ENCODE measurements at places on chromosomes 3 and 15.
A peak's percentile ranks its signal among the peaks of the same experiment; 100 is the strongest.

GRCh38 chr3:123042413-123042812 is 14.8 kb upstream of the SEMA5B start:
- DNase-seq, result no peak

GRCh38 chr3:53320697-53321096 is 26.6 kb downstream of the DCP1A start:
- DNase-seq, result no peak

DNA sequence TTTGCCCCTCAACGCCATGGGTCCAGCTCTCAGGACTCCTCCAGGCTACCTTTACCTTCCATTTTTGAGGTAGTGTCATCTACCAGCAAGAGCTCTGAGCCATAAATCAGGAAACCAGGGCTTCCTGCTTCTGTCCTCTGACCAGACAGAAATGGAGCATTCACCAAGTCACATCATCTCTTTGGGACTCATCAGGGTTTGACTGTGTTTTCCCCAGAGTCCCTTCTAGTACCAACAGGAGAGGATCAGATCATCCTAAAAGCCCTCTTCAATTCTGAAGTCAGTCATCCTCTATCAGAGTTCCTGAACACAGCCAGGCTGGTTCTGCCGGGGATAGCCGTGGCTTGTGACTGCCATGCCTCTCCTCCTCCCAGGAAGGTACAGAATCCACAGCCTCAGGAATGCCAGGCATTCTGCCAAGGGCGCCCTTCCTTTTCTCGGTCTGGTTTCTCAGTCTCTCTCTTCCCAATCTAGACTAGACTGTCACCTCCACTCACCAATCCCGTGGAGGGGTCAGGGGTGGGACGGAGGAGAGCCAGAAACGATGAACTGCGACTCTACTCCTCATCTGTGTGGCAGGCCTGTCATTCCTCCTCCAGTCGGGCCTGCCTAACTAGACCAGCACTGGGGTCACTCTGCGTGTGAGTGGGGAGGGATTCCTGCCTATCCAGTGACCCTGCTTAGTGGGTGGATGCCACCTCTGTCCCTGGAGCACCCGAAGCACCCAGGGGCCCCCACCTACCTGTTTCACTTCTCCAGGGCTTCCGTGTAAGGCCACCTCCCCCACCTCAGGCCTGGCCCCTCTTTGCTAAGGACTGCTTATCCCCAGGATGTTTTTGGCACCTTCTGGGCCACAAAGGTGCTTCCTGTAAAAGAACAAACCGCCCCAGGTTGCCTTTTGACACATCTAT is 30.9 kb downstream of the CCNL1 start:
- DNase-seq, result no peak

- DNase-seq, result no peak
These were observed 2.7 kb downstream of the LIPH start for GRCh38 chr3:185549651-185550111.

- DNase-seq, result no peak
These were observed 15.7 kb upstream of the KLHL24 start for GRCh38 chr3:183619624-183620251.

GRCh38 chr3:111323019-111323418 is 219.0 kb upstream of the CD96 start:
- DNase-seq, result no peak

DNA sequence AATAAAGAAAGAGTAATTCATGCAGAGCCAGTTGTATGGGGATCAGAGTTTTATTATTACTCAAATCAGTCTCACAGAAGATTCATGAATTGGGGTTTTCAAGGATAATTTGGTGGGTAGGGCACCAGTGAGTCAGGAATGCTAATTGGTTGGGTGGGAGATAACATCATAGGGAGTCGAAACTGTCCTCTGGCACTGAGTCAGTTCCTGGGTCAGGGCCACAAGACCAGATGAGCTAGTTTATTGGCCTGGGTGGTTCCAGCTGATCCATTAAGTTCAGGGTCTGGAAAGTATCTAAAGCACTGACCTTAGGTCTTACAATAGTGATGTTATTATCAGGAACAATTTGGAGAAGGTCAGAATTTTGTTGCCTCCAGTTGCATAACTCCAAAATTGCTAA is 998.6 kb upstream of the EPHA6 start:
- DNase-seq, result no peak

DNA sequence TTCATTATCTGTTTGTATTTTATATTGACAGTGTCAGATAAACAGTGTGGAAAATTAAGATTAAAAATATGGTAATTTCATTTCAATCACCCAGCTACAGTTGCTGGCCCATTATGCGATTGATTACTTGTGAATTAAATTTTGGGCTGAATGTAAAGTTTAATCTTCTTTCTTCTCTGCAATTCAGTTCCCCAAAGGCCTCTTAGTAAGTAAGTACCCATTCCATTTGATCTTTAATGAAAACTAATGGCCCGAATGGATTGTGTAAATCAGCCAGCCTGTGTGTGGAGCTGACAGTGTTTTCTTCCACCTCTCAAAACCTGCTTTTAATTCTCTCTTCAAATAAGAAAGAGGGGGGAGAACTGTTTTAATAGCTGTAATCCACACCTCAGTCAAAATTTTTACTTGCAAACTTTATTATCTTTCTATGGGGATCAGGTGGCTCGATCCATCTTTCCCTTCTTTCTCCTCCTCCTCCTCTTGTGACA is 307.1 kb downstream of the IL20RB start:
- DNase-seq, result no peak

DNA sequence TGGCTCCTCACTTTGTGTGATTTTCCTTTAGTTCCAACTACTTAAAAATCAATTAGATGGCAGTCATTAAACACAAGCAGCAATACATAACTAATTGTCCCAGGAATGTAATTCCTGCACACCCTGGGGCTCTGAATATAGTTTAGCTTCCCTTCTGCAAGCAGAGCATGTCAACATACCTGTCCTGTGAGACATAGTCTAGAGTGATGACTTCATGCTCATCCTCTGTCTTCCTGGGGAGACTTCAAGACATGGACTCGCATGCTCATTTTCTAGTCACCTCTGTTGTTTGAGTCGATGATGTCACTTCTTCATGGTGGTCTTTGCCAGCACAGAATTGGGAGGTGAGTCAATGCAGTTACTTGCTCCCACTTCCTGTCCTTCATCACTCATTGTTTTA is 15.7 kb downstream of the C3orf52 start:
- no peak for DNase-seq

- no peak for DNase-seq
These were observed 44.5 kb downstream of the OXNAD1 start for GRCh38 chr3:16309558-16309957.

DNA sequence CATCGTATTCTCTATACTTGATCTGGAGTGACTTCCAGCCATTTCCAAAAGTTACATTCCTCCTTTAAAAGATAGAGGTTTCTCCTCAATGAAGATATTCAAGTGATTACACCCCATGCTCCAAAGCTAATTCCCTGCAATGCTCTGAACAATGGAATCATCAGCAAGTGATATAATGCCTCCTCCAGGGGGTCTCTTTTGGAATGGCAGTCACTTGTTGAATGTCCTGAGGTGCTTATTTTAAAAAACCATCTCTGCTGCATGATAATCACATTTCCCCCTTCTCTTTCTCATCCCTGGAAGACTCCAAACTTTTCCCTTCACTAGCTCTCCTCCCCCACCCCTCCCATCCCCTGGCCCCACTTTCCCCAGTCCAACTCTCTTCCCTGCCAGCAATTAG is 2.6 kb downstream of the LHFPL4 start:
- no peak for DNase-seq

DNA sequence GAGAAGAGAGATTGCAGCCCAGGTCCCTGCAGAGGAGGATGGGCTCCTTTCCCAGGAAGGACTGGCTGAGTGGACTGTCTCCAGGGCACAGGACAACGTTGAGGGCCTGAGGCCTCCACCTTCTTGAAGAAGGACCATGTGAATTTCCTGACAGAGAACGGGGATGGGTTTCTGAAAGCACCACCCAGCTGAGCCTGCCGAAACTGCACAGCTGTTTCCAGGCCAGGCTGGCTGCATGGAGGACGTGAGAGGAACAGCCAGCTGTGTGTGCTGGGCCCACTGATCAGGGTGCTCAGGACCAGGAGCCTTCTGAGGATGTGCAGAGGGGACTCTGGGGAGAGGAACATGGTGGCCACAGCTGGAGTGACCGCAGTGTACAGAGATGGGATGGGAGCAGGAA is 39.2 kb downstream of the HMCES start:
- DNase-seq, result no peak

DNA sequence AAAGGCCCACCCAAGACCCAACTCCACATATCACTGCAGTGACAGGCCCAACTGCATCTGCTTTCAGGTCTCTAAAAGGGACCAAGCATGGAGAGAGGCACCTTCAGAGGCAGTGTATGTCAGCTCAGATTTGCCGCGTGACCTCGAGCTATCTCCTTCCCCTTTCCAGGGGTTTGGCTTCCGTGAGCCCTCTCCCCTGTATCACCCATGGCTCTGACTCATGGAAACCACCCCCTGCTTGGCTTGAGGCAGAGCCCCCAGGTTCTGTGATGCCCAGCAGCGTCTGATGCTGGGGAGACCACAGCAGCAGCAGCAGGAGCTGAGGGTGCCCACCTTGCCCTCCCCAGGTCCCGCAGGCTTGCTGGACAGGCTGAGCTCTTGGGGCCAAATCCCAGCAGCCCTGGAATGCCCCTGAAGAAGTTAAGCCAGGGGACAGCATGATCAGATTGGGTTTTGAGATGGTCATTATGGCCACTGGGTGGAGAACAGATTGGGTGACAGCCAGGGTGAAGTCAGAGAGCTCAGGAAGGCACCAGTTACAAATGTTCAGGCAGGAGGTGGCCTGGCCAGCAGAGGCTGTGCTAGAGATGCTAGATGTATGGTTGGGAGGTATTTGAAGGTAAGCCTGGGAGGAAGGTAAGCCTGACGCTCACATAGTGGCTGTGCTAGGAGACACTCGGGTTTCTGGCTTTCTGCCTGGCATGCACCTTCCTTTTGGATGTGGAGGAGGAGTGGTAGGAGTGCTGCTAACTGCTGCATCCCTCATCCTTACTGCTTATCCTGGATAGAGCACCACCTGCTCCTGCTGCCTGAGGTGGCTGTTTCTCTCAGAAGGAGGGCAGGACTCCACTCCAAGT is 42.9 kb downstream of the FGD5 start:
- DNase-seq, result no peak

- DNase-seq, result no peak
These were observed 858.9 kb upstream of the CFAP20DC start for GRCh38 chr3:59908701-59909100.

GRCh38 chr15:42879443-42879842 is 41.1 kb downstream of the TTBK2 start:
- DNase-seq, result no peak

DNA sequence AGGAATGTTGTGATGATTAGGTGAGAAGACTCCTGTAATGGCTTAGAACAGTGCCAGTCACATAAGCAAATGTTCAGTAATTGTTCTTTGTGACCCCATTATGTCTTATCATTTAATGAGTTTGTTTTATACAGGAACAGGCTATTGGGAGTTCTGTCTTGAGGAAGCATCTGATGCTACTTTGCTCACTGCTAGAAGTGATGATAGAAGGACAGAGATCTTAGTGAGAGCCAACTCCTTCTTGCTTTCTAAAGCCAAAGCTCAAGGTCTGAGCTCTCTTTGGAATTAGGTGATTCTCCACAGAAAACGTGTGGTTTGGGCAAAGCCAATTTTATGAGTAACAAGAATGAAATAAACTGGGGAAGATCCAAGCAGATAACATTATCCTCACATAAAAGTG is 214.8 kb downstream of the LRTM1 start:
- no peak for DNase-seq

DNA sequence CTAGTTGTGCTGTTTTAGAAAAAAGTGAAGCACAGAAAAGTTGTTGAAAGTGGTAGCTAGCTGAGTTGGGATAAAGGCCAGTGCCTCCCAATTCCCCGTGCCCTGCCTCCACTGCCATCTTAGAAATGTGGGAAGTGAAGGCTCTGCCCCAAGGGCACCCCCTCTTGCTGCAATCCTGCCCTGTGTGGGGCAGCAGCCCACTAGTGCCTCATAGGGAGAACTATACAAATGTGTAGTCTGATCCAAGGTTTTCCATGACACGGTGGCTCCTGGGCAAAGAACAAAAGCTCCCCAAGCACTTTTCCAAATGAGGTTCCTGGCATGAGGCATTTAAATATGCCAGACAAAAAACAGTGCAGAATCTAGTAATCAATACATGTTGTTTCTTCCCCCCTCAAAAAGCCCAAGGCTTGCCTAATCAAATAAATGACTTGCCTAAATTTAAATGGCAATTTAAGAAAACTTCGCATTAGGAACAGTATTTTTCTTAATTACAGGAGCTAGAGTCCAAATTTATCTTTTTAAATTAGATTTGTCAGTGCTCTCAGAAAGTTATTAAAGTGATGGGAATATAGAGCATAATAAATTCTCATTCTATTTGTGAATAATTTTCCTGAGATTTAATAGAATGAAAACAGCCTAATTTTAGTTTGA is 83.8 kb downstream of the GHSR start:
- no peak for DNase-seq

DNA sequence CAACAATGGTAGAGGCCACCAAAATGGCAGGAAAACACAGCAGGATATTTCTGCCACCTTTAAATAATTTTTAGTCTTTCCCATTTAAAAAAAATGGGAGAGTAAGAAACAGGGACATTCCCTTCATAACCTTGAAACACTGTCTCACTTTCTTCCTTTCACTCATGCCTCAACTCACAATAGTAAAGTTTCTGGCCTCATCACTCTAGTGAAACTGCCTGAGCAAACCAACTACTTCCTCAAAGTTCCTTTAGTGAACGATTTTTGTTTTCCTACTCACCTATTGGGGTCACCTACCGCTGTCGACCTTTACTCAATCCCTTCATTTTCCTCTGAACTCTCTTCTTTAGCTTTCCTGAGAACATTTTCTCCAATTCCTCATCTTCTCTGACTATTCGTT is 33.0 kb downstream of the SHC4 start:
- DNase-seq, result no peak

DNA sequence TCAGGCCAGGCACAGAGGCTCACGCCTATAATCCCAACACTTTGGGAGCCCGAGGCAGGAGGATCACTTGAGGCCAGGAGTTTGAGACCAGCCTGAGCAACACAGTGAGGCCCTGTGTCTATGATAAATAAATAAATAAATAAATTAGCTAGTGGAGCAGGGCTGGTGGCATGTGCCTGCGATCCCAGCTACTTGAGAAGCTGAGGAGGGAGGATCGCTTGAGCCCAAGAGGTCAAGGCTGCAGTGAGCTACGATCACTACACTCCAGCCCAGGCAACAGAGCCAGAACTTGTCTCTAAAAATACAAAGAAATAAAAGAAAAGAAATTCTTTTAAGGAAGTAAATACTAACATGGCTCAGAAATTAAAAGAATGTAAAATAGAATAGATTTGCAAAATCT is 91.8 kb downstream of the LIPC start:
- no peak for DNase-seq

- DNase-seq, result no peak
These were observed 502.9 kb downstream of the ROBO1 start for GRCh38 chr3:79264892-79265291.

DNA sequence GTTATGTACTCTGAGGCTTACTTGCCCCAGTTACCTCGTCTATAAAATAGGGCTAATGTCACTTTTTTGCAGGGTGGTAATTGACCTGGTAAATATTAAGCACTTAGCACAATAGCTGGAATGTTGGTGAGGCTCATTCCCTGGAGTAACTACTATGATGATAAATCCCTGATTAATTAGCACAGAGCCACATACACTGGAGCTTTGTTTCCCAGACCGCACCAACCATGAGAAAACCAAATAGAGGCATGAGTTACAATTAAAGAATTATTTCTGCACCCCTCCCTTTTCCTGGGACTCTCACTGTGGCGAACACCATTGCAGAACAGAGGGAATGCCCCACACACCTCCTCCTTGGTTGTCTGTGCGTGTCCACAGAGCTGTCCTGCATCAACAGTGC is 76.6 kb upstream of the CPOX start:
- no peak for DNase-seq

- DNase-seq, result no peak
These were observed 118.6 kb upstream of the PRICKLE2 start for GRCh38 chr3:64343689-64344430.

- peak; percentile 8 for DNase-seq
These were observed 32.0 kb upstream of the SEMA6D start for GRCh38 chr15:47685141-47685870.
